Brain (organoid and tissue), 16 donors: ENCODE measurements at places on chromosomes 3 and 15.

DNA sequence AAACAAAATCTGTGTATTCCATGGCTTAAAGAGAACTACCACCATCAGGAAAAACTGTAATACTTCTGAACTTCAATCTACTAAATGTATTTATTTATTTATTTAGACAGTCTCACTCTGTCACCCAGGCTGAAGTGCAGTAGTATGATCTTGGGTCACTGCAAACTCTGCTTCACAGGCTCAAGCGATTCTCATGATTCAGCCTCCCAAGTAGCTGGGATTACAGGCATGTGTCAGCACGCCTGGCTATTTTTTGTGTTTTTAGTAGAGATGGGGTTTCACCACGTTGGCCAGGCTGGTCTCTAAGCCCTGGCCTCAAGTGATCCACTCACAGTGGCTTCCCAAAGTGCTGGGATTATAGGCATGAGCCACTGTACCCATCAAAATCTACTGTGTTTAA lies 202.3 kb upstream of the POU1F1 start:
- no peak for DNase-seq

- no peak for DNase-seq
These were observed 25.7 kb upstream of the MYLK start for GRCh38 chr3:123909785-123910184.

GRCh38 chr15:39934397-39935071 lies 619 bp downstream of the EIF2AK4 start:
- DNase-seq, result peak; percentile 46

- DNase-seq, result peak; percentile 71
These were observed 63.1 kb upstream of the UBE3A start for GRCh38 chr15:25501828-25502446.

- DNase-seq, result no peak
These were observed 107.0 kb downstream of the FNDC3B start for GRCh38 chr3:172146349-172146748.

- DNase-seq, result no peak
These were observed 24.8 kb upstream of the ATG7 start for GRCh38 chr3:11247362-11247761.

DNA sequence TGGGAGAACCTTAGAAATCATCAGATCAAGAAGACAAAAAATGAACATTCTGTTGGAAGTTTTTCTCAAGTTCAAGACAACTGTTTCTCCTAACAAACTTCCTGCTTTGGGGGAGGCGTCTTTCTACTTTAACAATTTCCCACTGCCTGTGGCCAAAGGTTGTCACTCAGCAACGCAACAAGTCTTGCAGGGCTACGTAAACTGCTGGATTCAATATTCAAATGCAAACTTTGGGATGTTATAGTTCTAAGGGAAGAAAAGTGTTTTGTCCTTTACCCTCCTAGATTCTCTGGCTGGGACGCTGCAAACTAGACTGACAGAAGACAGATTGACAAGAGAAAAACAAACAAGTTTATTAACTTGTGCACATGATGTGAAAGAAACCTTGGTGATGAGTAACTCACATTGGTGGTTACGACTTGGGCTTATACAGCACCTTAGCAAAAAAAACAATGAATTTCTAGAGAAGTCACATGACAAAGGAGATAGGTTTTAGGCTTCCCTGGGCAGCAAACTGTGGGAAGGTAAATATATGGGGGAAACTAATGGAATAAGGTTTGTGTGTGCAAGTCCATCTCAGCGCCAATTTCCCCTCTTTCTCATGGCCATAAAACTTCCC lies 34.0 kb upstream of the ARPIN start:
- DNase-seq, result no peak

GRCh38 chr15:45548753-45549520 lies 26.4 kb upstream of the SLC30A4 start:
- no peak for DNase-seq

GRCh38 chr3:45773714-45774449 lies 22.5 kb downstream of the SLC6A20 start:
- no peak for DNase-seq

DNA sequence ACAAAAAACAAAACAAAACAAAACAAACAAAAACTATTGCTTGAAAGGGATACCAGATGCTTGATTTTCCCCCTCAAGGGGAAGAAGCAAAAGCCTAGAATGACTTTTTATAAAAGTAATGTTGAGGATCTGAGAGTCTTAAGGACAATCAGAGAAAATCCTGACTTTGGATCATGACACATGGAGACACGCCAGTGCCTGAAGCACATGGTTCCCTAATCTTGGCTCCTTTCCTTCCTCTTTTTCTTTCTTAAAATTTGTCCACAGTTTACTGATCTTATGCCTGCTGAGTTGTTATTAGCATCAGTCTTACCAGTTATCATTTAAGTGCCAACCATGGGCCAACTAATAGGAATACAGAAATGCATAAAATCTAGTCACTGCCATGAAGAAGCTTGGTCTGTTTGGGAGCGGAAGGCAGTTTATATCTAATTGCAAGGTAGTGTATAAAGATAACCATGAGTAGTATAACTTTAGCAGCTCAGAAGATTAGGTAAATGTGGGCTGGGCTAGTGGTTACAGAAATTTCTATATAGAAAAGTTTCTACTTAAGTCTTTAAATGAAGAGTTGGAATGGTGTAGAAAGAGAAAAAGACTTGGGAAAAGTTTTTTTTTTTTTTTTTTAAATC lies 6.9 kb downstream of the GLCE start:
- no peak for DNase-seq

GRCh38 chr3:46846624-46847542 lies 16.4 kb downstream of the MYL3 start:
- no peak for DNase-seq

DNA sequence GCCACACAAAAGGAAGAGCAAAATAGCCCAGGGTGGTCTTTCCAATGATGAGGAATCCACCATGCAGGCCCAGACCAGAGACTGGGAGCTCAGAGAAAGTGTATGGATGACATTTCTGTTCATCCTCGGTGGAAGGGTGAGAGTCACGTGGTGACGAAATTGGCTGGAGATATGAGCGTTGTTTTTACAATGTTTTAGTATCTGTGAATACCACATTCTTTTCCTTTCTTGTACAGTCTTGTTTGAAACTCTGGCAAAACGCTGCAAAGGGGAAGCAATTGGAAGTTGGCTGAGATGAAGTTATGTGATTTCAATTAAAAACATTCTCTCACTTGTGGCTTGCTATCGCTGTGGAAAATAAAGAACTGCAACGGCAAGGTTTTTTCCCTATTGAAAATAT lies 137.5 kb downstream of the MAGI1 start:
- peak; percentile 63 for DNase-seq

DNA sequence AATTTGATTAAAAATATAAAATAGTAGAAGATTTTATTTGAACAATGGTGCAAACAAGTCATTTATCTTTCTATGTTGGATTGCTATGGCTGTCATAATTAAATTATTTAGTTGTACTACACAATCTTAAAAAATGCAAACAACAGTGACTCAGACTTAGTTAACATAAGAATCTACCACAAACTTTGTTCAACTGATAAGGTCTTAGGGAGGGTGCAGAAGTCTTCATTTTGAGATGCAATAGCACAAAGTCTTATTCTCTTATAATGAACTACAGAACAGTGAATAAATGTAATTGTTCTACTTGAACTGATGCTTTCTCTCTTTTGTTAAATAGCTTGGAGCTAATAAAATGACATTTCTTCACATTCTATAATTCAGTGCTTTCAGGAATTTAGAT lies 482.8 kb upstream of the NAALADL2 start:
- DNase-seq, result no peak

GRCh38 chr15:40436892-40437751 lies 3.6 kb upstream of the BAHD1 start:
- no peak for DNase-seq
